ENCODE measurements at places on chromosomes 3 and 15.

DNA sequence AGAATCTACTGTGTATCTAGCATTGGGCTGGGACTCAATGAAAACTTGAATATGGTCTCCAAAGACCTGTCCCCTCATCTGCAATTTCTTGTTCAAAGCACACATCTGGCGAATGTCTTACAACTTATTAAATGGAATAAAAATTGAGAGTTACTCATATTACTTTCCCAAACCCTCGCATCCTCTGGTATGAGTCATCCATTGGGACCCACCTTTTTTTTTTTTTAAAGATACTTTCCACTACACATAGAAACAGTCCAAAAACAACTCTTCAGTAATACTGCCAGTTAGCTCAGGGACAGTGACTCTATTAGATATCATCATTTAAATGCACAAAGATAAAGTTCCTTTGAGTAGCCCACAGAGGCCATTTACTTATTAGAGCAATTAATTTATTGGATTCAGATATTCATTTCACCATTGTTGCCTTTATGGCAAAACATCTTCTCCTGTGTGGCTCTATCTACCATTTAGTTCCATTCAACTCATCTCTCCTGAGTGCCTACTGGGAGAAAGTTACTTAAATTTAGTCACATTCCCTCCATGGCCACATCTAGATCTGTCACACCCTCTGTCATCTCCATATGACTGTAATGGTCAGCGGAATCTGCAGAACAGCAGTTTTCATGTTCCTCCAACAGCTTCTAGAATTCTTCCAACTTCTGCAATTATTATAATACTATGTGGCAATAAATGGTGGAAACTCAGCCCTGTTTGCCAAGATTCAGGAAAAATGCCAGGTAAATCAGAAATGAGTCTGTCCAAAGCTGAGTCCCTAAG lies 77.9 kb upstream of the ARHGEF3 start:
- peak; percentile 74 for DNase-seq

- no peak for DNase-seq
Measured at GRCh38 chr15:29433507-29434248, 164.1 kb upstream of the NSMCE3 start.

- no peak for DNase-seq
Measured at GRCh38 chr3:47377186-47377585, 3.6 kb upstream of the PTPN23 start.

- no peak for DNase-seq
Measured at GRCh38 chr3:41127414-41127813, 71.9 kb upstream of the CTNNB1 start.

GRCh38 chr3:138355071-138355470 lies 6.7 kb downstream of the MRAS start:
- DNase-seq: no peak

All from HT1080 (cell line).